ENCODE measurements at places on chromosomes 16 and 17.

- no peak for DNase-seq
Observed at GRCh38 chr16:9966569-9967157, 215.6 kb downstream of the GRIN2A start.

GRCh38 chr17:75525806-75526554 lies 483 bp downstream of the LLGL2 start:
- DNase-seq: no peak

- no peak for DNase-seq
Observed at GRCh38 chr17:15267996-15268395, 2.9 kb upstream of the PMP22 start.

DNA sequence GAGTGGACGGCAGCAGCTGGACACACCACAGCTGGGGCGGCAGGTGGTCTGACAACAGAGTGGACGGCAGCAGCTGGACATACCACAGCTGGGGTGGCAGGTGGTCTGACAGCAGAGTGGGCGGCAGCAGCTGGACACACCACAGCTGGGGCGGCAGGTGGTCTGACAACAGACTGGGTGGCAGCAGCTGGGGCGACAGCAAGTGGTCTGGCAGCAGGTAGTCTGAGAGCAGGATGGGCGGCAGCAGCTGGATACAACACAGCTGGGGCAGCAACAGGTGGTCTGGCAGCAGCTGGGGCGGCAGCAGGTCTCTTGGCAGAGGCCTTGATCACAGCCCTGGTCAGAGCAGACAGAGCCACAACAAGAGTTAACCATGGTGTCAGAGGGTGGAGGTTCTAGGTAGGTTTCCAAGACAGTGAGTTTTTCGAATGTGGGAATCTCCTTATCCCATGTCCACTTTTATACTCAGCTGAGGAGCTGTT lies at the start of gene KRTAP4-1:
TSS of gene KRTAP4-1 (minus strand) at position 432 of the 482 bp plus-strand sequence. CDS start at position 375, 57 bp downstream.
- DNase-seq: no peak

DNA sequence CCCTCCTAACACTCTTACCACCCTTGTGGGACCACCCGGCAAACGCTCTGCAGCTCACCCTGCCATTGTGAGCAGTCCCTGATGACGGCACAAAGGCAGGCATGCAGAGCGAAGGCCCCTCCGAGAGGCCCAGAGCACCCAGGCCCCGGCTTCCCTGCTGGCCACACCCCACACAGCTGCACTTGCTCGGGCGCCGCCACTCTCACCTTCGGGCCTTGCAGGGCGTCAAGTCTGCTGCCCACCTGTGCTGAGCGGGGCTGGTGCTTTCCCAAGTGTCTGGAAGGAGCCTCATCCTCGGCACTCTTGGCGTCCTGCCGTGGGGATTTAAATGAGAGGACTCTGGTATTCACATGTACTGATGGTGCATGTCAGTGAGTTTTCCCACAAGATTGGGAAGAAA lies 30.3 kb upstream of the FASN start:
- DNase-seq: no peak

DNA sequence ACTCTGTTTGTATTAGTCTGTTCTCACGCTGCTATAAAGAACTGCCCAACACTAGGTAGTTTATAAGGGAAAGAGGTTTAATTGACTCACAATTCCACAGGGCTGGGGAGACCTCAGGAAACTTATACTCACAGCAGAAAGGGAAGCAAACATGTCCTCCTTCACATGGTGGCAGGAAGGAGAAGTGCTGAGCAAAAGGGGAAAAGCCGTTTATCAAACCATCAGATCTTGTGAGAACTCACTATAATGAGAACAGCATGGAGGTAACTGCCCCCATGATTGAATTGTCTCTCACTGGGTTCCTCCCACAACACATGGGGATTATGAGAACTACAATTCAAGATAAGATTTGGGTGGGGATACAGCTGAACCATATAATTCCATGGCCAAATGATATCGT lies 30.9 kb downstream of the ABCC1 start:
- DNase-seq: no peak

DNA sequence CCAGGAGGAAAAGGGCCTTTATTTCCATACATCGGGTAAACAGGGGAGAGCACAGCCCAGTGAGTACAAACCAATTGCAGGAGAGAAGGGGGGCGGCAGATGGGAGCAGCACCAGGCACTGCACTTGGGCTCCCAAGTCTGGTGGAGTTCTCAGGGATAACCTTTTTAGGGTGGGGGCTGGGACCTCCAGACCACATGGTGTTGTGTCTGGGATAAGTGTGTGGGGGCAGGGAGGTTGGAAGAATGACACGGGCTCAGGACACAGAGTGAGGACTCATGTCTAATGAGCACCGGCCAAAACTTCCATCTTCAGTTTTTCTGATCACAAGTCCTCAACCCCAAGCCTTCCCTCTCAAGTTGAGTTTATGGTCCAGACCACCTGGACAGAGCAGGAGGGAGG lies 30.6 kb downstream of the PIPOX start:
- DNase-seq: no peak

DNA sequence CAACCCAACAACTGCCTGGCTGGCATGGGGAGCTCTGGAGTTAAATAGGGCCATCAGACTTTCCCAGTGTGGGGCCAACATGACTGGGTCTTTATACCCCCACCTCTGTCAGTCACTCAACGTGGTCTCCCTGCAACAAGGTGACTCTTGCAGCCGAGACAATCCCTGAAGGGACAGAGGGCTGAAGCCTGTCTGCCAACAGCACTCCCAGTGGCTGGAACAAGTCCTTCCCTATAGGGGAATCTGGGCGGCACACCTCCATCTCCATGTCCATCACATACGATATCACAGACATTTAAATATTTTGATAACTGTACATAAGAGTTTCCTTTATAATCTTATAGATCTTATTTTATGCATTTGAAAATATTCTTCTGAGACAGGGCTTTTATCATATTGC lies 4.8 kb upstream of the MAPT start:
- DNase-seq: no peak

GRCh38 chr16:68126395-68126794 lies 41.2 kb downstream of the NFATC3 start:
- no peak for DNase-seq

DNA sequence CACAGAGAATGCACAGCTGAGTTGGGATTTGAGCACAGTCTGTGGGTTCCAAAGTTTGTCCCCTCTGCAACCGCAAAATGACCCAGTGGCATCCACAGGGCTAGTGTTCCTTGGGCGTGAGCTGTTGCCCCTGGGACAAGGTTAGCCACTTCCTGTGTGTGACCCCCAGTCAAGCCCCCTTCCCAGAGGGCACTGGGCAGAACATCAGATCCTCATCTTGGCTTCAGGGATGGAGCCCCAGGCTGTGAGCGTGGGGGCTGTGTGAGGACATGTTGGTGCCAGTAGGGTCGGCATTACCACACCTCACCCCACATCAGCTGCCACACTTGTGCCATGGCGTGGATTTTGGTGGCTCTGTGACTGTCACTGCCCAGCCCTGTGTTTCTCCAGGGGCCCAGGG lies 55.3 kb downstream of the USP22 start:
- DNase-seq: no peak

Measured in activated CD8-positive, alpha-beta memory T cell treated with anti-CD3 and anti-CD28 coated beads for 48 hours (primary cell).